ENCODE measurements at places on chromosomes 5 and 9. TPM values are rescaled to one million over a fixed set of nuclear protein-coding genes. Genes with fewer than 3 reads are reported as not detected.

The OR1Q1 gene
- total RNA-seq: not detected

The STPG3 gene
- not detected for total RNA-seq

The PCDHGC3 gene
- total RNA-seq: 55.5 TPM

The FSD1L gene
- total RNA-seq: 2.7 TPM

The HRCT1 gene
- 1.4 TPM for total RNA-seq

The TMOD1 gene
- total RNA-seq: not detected

The IL9 gene
- total RNA-seq: not detected

The SPAAR gene
- total RNA-seq: 1.3 TPM

The TEX48 gene
- not detected for total RNA-seq

The LECT2 gene
- total RNA-seq: not detected

The PFN3 gene
- total RNA-seq: not detected

The DRD1 gene
- total RNA-seq: not detected

Data from pericardium fibroblast (primary cell).